ENCODE measurements at places on chromosomes 6 and 20.

DNA sequence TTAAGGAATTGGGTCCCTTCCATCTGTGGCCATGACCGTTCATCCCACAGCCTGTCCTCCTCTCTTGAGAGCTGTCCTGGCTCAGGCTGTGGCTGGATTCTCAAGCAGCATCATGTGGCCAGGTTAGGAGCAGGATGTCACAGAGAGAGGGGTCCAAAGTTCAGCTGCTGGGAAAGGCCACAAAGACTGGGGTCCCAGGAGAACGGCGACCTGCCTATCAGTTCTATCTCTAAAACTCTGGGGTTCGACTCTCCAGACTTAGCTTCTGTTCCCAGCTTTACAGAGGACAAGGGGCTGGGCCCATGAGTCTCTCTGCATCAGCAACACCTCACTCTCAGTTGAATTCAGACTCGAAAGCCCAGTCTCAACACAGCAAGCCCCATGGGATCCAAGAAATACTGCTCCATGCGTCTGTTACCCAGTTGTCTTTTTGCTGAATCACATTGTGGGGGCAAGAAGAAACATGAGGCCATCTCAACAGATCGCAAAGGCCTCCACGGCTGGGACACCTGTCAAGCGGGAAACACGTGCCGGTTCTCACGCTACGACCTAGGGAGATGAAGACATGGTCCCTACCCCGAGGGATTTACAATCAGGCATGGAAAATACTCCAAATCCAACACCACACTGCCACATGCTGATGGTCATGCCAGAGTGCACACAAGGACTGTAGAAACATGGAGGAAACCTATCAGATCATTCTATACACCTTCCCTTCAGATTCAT, 95.4 kb downstream of the SLC22A23 start:
- DNase-seq, result no peak

DNA sequence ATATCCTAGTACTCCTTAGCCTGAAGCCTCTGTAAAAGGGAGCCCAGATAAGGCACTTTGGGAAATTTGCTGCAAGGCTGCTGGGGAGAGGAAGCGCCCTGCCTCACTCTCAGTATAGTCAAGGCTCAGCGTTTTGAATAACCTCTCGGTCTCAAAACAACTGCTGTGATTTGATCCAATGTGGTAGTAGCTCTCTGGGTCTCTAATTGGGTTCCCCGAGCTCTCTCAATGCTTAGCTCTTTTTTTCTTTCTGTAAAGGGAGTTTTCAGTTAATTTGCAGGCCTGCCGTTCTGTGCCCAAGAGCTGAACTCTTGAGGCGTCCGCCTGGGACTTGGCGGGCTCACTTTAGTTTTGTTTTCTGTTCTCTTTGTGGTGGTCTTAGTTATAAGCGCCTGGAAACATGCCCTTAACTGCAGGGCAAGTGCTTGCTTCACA, 41.2 kb downstream of the ZHX3 start:
- no peak for DNase-seq

DNA sequence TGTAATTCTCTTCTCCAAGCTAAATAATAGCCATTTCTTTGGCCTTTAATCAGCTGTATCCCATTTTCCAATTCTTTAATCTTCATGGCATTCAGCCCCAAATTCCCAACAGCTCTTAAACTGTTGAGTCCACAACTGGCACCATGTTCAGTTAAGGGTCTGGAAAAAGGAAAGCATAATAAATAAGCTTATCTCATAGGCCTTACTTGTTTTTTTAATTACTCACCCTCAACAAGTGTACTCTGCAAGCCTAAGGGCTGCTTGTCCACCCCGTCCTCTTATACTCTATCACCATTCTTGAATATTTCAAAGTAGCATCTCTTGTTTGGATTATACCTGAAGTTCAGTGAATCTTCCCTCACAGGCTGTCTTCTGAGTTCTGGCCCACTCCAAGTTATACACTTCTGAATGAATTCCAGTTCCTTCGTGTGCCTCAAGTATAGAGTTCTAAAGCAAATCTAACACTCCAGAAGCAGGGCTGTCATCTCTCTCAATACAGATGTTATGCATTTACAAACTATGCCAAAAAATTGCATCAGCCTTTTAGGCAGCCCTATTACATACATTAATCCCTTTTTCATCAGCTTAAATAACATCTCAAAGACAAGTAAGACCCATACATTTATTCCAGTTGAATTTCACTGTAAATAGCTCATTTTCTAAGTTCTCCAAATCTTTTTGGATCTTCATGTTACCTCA, 98.7 kb downstream of the COL21A1 start:
- no peak for DNase-seq

- no peak for DNase-seq
Observed at GRCh38 chr6:116139917-116140316, 14.0 kb upstream of the COL10A1 start.

DNA sequence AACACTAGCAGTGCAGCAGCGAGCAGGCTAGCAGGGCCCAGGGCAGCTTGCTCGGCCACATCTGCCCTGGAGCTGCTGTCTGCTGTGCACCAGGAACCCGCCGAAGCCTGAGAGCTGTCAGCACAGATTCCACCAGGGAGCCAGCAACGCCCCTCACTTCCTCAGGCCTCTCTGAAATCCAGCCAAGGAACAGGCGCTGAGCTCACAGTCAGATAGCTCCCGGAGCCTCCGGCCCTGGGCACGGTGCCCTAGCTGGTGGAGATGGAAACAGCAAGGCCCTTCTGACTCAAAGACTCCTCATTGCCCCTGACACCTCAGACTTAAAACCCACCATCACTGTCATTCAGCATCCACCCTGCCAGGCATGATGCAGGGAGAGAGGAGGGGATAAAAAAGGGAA, 839.4 kb downstream of the MAFB start:
- no peak for DNase-seq
